Spleen (tissue), 13 donors: ENCODE measurements at places on chromosomes 6 and 20. TPM values are rescaled to one million over a fixed set of nuclear protein-coding genes. Genes with fewer than 3 reads are reported as not detected.

The CTSA gene
- total RNA-seq, result 195 TPM

DNA sequence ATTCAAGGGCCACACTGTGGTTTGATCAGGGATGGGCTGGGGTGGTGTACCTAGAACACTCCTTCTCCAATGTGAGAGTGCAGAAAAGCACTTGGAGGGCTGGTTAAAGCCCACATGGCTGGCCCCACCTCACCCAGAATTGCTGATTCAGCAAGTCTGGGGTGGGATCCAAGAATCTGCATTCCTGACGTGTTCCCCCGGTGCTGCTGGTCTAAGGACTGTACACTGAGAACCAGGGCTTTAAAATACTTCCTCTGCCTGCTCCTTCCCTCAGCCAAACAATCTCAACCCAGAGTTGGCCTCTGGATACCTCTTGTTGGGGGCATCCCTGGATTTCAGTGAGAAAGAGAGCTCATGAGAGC is 13.4 kb upstream of the OCSTAMP start:
- no peak overlapping the region for H3K4me3 ChIP-seq
- no peaks in the 10 kb centered on the region for H3K36me3 ChIP-seq
- no peak overlapping the region for H3K27ac ChIP-seq
- peaks cover 20% of the 10 kb centered on the region for H3K4me1 ChIP-seq

DNA sequence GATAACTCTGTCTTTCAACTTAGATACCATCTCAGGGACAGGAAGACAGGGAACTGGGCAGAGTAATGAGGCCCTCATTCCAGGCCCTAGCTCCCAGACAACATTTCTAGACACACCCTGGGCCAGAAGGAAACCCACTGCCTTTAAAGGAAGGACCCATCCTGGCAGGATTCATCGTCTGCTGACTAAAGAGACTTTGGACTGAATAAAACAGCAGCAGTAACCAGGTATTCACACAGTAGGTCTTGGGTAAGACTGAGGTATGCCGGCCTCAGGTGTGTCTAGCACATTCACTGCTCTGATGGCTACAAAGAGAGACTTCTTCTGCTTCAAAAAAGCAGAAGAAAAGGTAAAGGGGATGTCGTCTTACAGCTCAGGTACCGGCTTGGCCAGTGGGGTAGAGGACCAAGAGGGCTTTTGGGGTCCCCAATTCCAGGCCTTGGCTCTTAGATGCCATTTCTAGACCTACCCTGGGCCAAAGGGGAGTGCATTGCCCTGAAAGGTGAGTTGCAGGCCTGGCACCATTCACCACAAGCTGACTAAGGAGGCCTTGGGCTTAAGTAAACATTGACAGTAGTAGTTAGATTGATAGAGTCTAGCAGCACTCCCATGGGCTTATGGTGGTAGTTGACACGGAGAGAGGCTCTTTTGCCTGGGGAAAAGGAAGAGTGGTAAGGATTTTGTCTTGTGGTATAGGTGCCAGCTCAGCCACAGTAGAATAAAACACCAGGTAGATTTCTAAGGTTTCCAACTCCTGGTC is 13.4 kb downstream of the SNX14 start:
- no peak overlapping the region for H3K27ac ChIP-seq
- H3K36me3 ChIP-seq, result peaks cover 20% of the 10 kb centered on the region
- H3K27me3 ChIP-seq, result no peaks in the 10 kb centered on the region
- no peak overlapping the region for H3K4me3 ChIP-seq

- DNase-seq, result no peak
- H3K27me3 ChIP-seq, result no peaks in the 10 kb centered on the region
- peaks cover 7% of the 10 kb centered on the region for H3K4me1 ChIP-seq
Observed at GRCh38 chr6:25582101-25582500, 69.9 kb upstream of the SCGN start.

DNA sequence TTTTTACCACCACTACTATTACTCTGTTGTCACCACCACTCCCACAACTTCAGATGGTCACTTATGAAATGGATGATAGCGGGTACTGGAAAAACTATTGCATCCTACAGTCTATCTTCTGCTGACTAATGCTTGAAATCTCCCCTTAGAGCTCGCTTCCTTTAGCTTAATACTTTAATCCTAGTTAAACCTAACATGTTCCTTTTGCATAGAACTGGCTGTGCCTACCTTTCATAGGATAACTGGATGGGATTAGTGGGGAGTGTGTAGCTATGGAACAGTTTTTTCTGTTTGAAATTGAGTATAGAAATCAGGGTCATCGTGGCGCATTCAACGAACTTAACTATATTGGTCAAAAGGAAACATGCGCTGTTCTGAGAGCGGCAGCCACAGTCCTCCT is 294.7 kb downstream of the FARS2 start:
- no peaks in the 10 kb centered on the region for H3K36me3 ChIP-seq
- H3K4me3 ChIP-seq, result no peak overlapping the region
- H3K4me1 ChIP-seq, result no peaks in the 10 kb centered on the region
- H3K27ac ChIP-seq, result no peak overlapping the region
- DNase-seq, result no peak

GRCh38 chr6:46901882-46902314 is 19.8 kb downstream of the ADGRF5 start:
- H3K4me3 ChIP-seq, result no peak overlapping the region
- no peaks in the 10 kb centered on the region for H3K27me3 ChIP-seq
- H3K4me1 ChIP-seq, result no peaks in the 10 kb centered on the region
- no peak for DNase-seq
- H3K27ac ChIP-seq, result no peak overlapping the region
- H3K36me3 ChIP-seq, result peaks cover 14% of the 10 kb centered on the region
